ENCODE measurements at places on chromosomes 2 and 18. TPM values are rescaled to one million over a fixed set of nuclear protein-coding genes. Genes with fewer than 3 reads are reported as not detected.

PHOSPHO2 gene
- 5.5 TPM for total RNA-seq

BOLL gene
- not detected for total RNA-seq

SRD5A2 gene
- total RNA-seq, result 0.05 TPM

GALNT5 gene
- total RNA-seq, result 3.0 TPM

MC2R gene
- not detected for total RNA-seq

PLB1 gene
- 0.06 TPM for total RNA-seq

EPB41L3 gene
- total RNA-seq, result 554 TPM

C2orf69 gene
- 18.3 TPM for total RNA-seq

MRO gene
- not detected for total RNA-seq

FHOD3 gene
- total RNA-seq, result 23.1 TPM

SULT1C4 gene
- total RNA-seq, result not detected

MAB21L4 gene
- not detected for total RNA-seq

ANKRD53 gene
- not detected for total RNA-seq

UGT1A6 gene
- total RNA-seq, result not detected

UNC80 gene
- total RNA-seq, result not detected

BMP10 gene
- total RNA-seq, result not detected

NOSTRIN gene
- 10.0 TPM for total RNA-seq

HOXD3 gene
- total RNA-seq, result not detected

GPR39 gene
- total RNA-seq, result 0.49 TPM

SIGLEC15 gene
- not detected for total RNA-seq

RMDN2 gene
- 3.3 TPM for total RNA-seq

CHRND gene
- total RNA-seq, result 0.05 TPM

ABHD1 gene
- 1.4 TPM for total RNA-seq

LIMS3 gene
- 4.6 TPM for total RNA-seq

SERPINB11 gene
- total RNA-seq, result 107 TPM

NOP58 gene
- 145 TPM for total RNA-seq

PLCD4 gene
- 2.8 TPM for total RNA-seq

ZSWIM2 gene
- not detected for total RNA-seq

SUPT7L gene
- total RNA-seq, result 39.6 TPM

All from NCI-H460 (cell line).